GDM1 (cell line): ENCODE measurements at places on chromosomes 16 and 17.

DNA sequence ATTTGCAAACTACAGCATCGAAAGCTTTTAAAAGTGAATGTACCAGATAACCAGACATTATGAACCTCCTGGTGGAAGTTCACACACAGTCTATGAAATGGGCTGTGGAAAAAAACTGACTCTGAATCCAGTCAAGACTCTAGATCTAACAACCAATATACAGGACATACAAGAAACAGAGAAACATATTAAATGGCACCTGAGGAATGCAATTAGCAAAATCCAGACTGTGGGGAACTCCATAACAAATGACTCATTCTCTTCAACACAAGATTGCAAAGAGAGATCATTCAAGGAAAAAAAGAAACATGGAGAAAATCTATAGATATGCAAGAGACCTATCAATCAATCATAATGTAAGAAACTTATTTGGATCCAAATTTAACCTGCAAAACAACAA lies 119.0 kb downstream of the MYO1D start:
- DNase-seq = no peak

DNA sequence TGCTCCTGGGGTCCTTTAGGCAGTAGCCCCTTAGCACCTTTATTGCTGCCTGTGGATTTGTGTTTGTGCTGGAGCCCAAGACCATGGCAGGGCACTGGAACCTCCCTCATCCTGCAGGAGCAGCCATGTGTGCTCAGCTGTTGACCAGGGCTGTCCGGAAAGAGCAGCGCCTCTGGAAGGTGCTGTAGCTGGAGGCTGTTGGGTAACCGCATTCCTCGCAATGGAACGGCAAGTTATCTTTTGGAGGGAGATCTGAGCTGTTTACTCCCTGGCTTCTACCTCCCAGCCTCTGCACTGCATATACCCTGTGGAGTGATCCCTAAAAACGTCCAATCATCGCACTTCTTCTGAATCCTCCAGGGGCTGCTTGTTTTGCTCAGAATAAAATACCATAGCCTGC lies 291.0 kb downstream of the SNX29 start:
- DNase-seq = no peak

- DNase-seq = no peak
Measured at GRCh38 chr17:51354936-51355335, 94.6 kb downstream of the UTP18 start.

DNA sequence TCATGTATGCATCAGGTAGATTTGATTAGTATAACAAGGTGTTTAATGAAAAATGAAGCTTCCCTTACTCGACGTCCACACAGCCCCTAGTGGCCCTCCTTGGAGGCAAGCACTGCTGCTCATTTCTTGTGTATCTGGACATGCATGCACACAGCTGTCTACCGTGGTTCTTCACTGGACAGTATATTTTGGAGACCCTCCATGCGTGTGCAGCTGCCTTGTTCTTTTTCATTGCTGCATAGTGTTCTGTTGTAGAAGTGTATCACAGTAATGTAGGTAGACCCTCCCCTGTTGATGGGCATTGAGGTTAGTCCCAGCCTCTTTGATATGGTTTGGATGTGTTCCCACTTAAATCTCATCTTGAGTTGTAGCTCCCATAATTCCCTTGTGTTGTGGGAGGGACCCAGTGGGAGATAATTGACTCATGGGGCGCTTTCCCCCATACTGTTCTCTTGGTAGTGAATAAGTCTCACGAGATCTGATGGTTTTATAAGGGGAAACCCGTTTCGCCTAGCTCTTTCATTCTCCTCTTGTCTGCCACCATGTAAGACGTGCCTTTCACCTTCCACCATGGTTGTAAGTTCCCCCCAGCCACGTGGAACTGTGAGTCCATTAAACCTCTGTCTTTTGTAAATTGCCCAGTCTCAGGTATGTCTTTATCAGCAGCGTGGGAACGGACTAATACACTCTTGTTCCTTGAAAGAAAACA lies 6.3 kb downstream of the CMIP start:
- no peak for DNase-seq

DNA sequence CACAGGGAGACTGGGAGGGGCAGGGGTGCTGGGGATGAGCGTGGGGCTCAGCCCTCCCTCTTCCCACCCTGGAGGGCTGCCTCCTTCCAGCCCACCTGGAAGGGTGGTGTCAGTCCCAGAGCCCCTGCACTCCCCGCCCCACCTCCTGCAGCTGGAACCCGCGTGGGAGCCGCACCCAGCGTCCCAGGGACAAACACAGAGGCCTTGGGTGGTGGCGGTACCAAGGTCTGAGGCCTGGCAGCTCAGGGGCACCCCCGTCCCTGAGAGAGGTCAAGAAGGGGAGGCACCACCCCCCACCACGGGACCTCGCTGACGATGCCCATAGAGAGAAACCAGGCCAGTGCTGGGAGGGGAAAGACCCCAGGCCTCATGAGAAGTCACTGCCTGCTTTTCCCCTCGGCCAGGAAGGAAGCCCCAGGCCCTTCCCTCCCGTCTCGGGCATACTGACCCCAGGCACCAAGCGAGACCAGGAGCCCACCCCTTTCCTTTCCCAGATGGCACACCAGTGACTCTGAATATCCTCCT lies 4.1 kb downstream of the HS3ST6 start:
- no peak for DNase-seq

- DNase-seq = no peak
Measured at GRCh38 chr17:77563439-77564102, 394.9 kb upstream of the TNRC6C start.

DNA sequence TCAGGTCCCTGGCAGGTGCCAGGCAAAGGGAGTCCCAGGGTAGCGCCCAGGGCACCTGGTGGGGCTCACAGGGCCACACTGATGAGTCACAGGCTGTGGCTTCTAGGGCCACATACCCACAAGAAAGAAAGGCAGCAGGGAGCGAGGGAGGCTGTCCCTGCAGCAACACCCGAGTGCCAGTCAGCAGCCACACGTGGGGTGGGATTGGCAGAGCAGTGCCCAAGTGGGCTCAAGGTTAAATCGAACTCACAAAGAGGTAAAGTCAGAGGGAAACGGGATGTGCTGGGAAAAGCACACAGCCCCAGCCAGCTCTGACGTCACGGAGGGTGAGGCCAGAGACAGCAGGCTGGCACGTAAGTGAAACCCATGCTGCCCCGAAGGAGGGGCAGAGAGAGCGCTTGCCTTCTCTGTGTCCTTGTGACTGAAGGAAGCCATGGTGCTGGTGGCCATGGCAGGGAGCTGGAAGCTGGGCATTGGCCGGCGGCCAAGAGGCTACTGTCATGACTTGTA lies 33.8 kb downstream of the FA2H start:
- DNase-seq = no peak

- DNase-seq = no peak
Measured at GRCh38 chr17:77875051-77875780, 83.3 kb upstream of the TNRC6C start.

DNA sequence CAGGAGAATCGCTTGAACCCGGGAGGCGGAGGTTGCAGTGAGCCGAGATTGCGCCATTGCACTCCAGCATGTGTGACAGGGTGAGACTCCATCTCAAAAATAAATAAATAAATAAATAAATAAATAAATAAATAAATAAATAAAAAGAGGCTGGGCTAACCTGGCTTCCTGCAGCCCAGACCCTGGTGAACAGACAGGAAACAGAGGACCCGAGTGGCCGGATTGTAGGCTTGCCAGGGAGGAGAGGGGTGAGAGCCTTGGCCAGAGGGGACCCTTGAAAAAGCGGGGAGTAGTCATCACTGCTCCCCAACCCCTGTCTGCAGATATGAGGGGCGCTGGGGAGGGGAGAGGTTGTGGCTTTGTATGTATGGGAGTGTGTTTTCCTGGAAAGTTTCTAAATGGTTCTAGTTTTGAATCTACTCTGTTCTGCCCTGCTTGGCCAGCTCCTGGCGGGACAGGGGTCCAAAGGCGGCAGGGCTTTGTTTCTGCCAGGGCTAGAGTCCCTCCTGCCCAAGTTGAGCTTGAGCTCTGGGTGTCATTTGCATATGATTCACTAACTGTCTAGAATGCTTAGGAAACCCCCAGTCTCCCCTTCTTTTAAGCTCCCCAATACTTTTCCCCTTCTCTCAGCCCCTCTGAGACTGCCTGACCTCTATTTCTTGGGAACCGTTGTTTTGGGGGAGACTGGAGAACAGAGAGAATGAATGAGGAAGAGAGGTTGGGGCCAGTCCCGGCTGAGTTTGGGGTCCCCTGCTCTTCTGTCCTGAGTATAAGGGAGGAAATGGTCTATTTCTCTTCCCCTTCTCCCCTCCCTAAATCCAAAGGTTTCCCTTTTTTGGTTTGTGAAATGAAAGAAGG lies 16.4 kb downstream of the RARA start:
- DNase-seq = no peak

- no peak for DNase-seq
Measured at GRCh38 chr17:39716073-39716818, 14.1 kb downstream of the MIEN1 start.

DNA sequence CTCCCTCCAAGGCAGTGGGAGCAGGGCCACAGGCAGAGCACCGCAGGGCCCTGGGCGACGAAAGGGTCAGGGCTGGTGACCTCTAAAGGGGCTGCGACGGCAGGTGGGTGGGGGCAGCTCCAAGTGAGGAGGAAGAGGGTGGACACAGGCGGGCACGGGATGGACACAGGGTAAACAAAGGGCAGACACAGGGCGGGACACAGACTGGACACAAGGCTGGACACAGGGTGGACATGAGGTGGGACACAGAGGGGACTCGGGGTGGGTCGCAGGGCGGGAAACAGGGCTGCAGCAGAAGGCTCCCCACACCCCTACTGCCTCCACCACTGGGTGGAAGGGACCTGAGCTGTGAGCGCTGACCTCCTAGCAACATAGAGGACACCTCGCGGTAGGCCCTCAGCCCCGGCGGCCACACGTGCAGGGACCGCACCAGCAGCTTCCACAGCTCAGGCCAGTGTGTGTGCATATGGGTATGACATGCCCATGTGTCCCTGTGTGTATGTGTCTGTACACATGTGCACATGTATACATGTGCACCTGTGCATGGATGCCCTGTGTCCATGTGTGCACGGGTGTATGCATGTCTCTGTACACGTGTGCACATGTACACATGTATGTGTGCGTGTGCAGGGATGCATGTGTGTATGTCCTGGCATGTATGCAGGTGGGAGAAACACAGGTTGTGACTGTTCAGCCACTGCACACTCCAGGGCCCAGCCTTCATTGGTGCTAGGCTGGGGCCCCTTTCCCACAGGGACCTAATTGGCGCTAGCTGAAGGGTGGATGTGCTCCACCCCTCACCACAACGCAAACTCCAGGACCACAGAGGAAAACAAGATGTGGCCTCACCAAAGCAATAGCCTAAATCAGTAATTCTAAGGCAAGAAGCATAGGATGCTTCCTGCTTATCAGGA lies 7.6 kb downstream of the LMF1 start:
- DNase-seq = no peak

DNA sequence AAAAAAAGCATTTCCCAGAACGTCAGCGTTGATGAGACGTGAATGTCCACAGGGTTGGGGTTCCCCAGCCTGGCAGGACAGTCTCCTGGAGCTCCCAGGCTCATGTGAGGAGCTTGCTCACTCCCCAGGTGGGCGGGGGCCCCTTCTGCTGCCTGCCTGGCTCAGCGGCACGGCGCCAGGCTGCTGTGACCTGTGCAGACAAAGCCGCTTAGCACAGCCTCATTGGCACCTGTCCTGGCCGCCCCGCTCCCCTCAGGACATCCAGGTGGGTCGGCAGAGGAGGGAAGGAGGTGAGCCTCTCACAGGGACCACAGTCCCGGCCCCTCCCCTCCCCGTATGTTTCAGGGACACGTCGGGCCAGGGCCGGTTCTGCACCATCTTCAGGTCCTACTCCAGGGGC lies 12.9 kb upstream of the WFIKKN1 start:
- no peak for DNase-seq

GRCh38 chr16:73183611-73184092 lies 135.7 kb upstream of the ZFHX3 start:
- DNase-seq = no peak

- DNase-seq = no peak
Measured at GRCh38 chr16:73275024-73275423, 227.1 kb upstream of the ZFHX3 start.

- no peak for DNase-seq
Measured at GRCh38 chr17:5582209-5583185, 1.8 kb downstream of the NLRP1 start.

- peak; percentile 82 for DNase-seq
Measured at GRCh38 chr17:39753514-39754160, 15.9 kb downstream of the GRB7 start.

DNA sequence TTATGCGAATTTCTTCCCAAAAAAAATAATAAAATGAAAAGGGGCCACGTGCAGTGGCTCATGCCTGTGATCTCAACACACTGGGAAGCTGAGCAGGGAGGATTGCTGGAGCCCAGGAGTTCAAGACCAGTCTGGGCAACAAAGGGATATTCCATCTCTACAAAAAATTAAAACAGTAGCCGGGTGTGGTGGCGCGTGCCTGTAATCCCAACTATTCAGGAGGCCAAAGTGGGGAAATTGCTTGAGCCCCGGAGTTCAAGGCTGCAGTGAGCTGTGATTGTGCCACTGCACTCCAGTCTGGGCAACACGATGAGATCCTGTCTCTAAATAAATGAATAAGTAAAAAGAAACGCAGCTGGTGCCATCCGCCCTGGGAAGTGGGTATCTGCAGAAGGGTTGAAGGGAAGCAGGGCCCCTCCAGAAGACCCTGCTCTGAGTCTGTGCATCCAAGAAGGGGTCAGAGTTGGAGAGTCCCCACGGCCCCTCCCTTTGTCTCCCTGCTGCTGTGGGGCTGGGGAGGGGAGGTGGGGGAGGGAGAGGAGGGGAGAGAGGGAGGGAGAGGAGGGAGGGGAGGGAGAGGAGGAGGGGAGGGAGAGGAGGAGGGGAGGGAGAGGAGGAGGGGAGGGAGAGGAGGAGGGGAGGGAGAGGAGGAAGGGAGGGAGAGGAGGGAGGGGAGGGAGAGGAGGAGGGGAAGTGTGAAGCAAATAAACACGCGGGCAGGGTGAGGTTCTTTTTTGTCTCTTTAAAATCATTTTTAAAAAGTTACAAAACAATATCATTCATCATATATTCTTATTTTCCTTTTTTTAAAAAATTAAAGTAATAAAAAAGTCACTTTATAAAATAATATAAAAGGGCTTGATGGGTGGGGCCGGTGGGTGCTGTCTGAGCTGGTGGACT lies 5.0 kb upstream of the MYADML2 start:
- no peak for DNase-seq

DNA sequence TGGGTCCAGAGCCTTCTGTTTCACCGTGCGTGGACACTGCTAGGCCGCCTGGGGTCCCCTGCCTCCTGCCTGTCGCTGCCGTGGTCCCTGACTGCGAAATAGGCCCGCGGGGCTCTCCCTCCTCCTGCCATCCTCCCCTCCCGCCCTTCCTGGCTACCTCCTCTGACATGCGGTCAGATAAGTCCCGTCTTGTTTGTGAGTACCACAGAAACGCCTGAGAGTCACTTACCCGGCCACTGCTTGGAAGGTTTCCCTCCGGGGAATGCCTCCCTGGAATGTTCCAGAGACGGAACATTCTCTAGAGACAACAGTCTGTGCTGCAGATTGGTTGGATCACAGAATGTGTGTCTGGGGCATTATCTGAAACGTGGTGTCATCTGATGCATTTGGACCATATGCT lies 22.7 kb downstream of the CIBAR2 start:
- no peak for DNase-seq

GRCh38 chr16:30930160-30930571 lies 6.8 kb downstream of the FBXL19 start:
- DNase-seq = no peak
